ENCODE measurements at places on chromosomes 7 and 10.

- DNase-seq = peak; percentile 81
Measured at GRCh38 chr7:81469869-81470723, 299.8 kb downstream of the HGF start.

DNA sequence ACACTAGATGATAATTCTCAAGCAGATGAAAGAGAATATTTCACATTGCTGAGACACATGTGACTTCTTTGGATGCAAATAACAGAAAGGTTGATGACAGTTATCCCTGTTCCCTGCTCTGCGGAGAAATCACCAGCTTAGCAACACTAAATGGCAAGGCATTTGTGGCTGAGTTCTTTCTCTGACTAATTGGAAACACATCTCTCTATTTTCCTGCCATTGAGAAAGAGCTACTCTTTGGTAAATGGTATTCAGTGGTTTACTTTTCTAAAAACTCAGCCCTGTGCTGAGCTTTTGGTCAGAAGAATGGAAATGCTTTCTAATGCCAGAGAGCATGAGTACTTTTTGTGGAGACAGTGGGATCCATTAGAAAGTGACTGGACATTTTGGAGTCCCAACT is 771.4 kb downstream of the LRMDA start:
- no peak for DNase-seq

DNA sequence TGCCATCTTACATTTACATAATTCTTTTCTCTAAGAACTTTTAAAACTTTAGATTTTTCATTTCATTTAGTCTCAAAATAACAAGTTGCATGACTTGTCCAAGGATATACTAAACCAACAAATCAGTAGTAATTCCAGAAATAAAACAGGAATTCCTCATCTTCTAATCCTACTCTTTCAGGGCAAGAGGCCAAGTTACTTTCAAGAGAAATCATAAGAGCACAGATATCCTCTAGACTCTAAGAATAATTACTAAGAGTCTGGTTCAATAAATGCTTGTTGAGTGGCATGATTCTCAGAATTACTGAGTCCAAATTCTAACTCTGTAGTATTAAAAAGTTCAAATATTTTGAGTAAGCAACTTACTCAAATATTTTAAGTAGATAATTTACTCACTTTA is 12.9 kb downstream of the PDZD8 start:
- no peak for DNase-seq

GRCh38 chr10:119703903-119704508 is 21.8 kb upstream of the INPP5F start:
- no peak for DNase-seq

GRCh38 chr10:114239117-114239993 is at the start of gene VWA2:
TSS of gene VWA2 (plus strand) at chr10:114239254. CDS start at chr10:114248714, 9,460 bp downstream.
- peak; percentile 61 for DNase-seq

GRCh38 chr7:81789406-81790119 is 19.7 kb upstream of the HGF start:
- no peak for DNase-seq

- peak; percentile 29 for DNase-seq
Measured at GRCh38 chr7:42856605-42856987, 55.3 kb downstream of the C7orf25 start.

- DNase-seq = no peak
Measured at GRCh38 chr10:23630885-23631284, 192.0 kb downstream of the OTUD1 start.

DNA sequence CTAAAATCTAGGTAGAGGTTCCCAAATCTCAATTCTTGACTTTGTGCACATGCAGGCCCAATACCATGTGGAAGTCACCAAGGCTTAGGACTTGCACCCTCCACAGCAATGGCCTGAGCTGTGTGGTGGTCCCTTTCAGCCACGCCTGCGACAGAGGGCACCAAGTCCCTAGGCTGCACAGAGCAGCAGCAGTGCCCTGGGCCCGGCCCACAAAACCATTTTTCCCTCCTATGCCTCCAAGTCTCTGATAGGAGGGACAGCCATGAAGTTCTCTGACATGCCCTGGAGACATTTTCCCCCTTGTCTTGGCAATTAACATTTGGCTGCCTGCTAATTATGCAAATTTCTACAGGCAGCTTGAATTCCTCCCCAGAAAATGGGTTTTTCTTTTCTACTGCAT is 375.5 kb downstream of the SORCS1 start:
- no peak for DNase-seq
